ENCODE measurements at places on chromosomes 1 and 21.

DNA sequence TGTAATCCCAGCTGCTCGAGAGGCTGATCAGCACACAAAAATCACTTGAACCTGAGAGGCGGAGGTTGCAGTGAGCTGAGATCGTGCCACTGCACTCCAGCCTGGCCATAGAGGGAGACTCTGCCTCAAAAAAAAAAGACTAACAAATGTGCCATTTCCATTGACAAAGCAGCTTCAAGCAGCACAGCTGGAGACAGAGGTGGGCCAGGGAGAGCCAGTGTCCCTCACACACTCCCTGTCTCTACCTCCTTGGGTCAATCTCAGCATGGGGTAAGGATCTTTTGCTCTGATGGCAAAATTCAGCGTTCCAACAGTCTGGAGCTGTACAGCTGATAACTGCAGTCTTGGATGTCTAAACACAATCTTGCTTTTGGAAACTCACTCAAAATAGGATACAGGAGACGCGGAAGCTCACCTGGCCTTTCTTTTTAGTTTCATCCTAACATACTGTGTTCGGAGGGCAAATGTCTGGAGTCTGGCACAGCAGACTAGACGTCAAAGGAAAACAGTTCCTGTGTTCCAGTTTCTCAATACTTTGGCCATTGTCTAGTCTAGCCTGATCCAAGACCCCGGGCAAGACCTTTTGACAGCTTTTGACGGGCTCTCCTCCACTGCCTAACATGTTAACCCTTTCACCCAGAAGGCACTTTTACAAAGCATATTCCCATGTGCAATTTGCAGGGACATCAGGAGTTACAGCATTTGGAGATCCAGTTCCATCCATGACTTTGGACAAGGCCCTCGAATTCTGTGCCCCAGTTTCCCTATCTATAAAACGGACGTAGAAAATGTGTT, 2.9 kb downstream of the RCC2 start:
- no peak for DNase-seq

DNA sequence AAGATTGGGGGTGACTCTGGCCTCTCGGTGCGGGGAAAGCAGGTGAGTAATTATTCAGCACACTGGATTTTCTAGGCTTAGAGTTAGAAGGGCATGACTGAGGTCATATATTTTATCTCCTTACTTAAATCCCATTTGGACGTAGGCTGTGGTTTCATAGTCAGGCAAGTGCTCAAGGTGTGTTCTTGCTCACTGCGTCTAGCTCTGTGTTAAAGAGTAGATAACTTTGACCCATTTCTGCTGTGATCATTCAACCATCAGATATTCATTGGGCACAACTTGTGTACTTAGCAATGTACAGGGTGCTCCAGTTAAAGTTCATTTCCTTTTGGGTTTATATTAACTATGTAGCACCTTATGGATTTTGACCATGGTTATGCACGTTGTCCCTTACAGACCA, 14.6 kb downstream of the PFKFB2 start:
- no peak for DNase-seq

- DNase-seq, result no peak
Observed at GRCh38 chr1:241775021-241775420, 73.0 kb upstream of the EXO1 start.

DNA sequence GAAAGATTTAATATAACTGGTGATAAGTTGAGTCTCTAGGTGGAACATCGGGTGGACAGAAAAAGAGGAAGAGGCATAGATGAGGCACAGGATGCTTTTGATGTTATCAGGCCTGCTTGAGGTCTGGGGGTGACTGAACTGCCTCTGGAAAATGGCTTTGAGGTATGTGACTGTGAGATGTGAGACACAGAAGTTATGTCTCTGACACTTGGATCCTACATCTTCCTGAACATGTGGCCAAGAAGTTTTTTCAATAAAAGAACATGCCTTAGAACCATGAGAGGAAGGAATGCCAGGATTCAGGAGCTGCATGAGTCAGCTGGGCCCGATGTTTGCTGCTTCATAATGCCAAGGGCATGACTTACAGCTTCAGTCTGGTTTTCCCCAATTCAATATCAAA, 11.5 kb upstream of the AIM2 start:
- peak; percentile 69 for DNase-seq

- no peak for DNase-seq
Observed at GRCh38 chr1:217311766-217312165, 319.1 kb downstream of the GPATCH2 start.

GRCh38 chr1:201190005-201190404, 619 bp upstream of the IGFN1 start:
- DNase-seq, result no peak

Measured in non-pigmented ciliary epithelial cell (primary cell).